GM19239 (cell line): ENCODE measurements at places on chromosomes 7 and 10.
A peak's percentile ranks its signal among the peaks of the same experiment; 100 is the strongest.

- DNase-seq = no peak
These were observed 142.7 kb upstream of the FZD8 start for GRCh38 chr10:35784751-35785150.

GRCh38 chr7:41425926-41426325, 277.0 kb downstream of the INHBA start:
- no peak for DNase-seq

DNA sequence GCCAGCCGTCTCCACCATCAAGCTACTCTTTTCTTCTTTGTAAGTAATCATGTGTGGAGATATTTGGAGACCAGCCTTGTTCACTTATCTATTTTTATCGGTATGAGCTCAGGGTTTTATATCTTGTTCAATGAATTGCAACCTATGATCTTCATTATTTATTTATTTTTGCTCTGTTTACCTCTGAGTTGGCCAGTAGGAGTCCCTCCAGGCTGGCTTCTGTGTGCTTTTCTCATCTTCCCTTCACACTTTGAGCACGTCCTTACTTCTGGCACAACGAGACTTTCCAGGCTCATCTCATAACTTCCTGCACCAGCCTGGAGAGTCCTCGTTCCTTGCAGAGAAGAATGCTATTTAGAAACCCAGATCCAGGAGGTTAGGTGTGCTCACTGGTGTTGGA, 375.8 kb upstream of the PODXL start:
- no peak for DNase-seq

DNA sequence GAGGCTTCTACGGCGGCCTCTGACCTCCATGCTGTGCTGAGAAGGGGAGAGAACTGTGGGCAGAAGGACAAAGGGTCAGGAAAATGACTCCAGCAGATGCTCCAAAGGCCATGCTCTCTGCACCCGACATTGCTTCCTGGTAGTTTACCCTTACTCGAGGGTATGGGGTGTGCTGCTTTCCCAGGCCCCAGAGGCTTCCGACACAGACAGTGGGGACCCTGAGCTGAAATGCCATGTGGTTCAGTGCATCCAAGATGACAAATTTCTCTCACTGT, 130.9 kb downstream of the PTPN20 start:
- DNase-seq = no peak

GRCh38 chr7:50166997-50167965, 74.2 kb upstream of the ZPBP start:
- DNase-seq = no peak

DNA sequence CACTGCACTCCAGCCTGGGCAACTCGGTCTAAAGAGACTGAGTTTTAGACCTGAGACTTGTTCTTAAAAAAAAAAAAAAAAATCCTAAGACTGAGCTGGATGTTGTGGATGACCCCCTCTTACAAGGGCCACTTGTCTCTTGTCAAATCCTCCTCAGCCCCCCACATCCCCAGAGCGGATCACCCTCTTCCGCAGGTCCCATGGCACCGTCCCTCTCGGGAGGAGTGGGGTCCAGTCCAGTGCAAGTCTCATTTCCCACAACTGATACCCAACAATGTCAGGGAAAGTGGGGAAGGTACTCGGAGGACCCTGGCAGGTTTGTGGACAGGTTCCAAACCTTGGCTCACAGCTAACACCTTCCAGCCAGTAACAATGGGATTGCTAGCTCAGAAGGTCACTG, 100.3 kb downstream of the ELFN1 start:
- no peak for DNase-seq

- DNase-seq = no peak
These were observed 35.7 kb upstream of the EBLN1 start for GRCh38 chr10:22253580-22253882.

DNA sequence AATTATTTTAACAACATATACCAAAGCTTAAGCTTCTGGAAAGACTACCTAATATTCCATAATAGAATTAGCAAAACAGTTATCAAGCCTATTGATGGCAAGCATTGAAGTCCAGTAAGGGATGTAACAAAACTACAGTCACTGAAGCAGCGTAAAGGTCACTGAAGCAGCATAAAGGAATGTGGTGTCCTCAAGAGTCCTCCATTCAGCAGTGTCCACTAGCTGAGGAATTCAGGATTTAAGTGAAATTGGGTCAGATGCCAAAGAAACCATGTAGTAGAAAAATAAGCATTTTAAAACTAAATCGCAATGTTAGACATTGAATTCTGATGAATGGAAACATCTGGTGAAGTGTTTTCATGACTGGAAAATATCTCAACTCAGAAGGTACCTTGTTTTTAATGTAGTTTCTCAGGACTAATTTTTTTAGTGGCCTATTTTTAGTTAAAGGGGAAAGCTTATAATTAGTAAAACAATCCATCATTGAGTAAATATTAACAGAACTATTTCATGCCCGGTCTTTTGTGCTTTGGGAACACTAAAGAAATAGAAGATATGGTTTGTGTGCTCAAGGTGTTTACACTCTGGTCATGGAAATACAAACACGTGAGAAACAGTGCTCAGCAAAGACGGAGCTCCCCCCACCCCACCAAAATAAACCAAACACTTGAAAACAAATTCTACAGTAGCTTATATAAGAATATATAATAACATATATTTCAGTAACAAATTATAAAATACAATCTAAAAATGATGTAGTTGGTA, 121.4 kb downstream of the CDK14 start:
- no peak for DNase-seq

DNA sequence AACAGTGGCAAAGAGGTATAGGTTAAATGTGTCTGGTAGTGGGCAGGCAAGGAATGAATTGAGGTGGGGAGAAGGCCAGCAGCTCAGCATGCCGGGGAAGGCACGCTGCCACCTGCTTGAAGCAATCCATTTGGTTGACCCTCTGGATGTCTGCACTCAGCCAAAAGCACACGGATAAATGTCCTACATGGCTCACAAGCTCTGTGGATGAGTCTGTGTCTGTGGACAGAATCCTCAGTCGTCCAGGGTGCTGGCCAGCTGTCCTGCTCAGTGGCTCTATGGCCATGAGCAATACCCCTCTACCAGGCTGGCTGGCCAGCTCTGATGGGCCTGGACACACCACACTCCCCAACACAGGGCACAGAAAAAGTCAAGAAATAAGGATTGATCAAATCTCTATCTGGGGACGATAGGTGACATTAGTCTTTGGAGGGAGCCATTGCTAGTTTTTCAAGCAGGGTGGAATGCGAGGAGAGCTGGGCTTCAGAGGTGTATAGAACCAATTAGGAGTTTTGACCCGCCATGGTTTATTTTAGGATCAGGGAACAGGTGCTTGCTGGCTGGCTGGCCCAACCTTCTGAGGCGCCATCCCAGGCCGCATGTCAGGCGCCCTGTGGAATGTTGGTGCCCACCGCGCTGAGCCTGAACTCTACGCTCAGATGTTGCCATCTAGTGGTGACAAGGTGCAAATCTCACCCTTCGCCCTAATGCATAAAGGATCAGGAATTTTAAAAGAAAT, 493.4 kb downstream of the TNS3 start:
- DNase-seq = peak; percentile 15

GRCh38 chr7:107917763-107918651, 27.0 kb downstream of the DLD start:
- no peak for DNase-seq

DNA sequence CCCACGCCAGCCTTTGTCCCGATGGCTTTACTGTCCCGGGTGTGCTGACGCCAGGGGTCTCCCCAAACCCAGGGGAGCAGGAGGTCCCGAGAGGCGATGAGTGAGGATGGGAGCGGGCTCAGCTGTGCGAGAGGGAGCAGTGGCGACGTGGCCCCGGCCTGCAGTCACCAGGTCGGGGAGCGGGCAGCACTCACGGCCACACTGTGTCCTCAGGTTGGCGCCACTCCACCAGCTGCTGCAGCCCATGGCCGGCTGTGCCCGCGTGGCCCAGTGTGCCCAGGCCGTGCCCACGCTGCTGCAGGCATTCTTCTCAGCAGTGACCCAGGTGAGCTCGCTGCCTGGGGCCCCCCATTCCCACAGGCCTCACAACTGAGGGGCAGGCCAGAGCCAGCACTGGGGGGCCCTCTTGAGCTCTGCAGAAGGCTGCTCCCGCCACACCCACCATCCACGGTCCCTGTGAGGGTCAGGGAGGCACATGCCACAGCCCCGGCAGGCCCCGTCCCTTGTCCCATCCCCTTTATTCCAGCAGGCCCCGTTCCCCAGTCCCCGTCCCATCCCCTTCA, 13.3 kb downstream of the AP5Z1 start:
- no peak for DNase-seq

- DNase-seq = no peak
These were observed 19.5 kb upstream of the FOXL3 start for GRCh38 chr7:270351-270983.

GRCh38 chr10:112826018-112826697, 123.9 kb upstream of the TCF7L2 start:
- DNase-seq = no peak

DNA sequence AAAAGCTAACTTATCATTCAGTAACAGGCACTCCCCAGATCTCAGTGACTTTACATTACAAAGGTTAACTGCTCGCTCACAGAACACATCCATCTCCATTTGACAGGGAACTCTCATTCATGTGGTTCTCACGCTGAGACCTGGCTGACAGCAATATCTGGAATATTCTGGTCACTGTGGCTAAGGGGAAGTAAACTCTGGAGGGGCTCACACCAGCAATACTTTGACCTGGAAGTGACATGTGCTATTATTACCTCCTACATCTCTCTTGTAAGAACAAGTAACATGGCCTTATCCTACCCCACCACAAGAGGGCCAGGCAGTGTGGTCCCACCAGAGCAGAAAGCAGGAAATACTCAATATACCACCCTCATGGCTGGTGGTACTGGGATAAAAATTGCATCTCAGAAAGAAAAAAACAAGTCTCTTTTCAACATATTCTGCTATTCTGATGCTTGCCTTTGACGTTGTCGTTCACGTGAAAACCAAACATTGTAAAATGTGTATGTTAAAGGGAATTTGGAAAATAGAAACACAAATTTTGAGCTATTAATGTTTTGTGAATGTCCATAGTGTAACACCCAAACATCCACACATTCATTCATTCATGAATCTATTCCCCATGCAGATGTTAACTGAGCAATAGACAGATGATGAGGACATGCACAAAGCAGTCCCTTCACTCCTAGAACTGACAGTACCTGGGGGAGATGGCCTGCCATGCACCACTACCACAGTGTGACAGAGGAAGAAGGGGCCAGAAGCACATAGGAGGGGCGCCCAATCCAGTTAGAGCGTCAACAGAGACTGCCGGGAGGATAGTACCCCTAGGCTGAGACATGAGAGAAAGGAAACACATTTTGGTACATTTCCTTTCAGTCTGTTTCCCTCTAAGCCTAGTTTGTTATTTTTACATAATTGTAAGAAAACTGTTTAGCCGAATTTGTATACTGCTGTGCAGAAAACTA, 166.0 kb upstream of the SP4 start:
- DNase-seq = peak; percentile 8

GRCh38 chr7:15783987-15784693, 97.7 kb upstream of the MEOX2 start:
- DNase-seq = no peak

DNA sequence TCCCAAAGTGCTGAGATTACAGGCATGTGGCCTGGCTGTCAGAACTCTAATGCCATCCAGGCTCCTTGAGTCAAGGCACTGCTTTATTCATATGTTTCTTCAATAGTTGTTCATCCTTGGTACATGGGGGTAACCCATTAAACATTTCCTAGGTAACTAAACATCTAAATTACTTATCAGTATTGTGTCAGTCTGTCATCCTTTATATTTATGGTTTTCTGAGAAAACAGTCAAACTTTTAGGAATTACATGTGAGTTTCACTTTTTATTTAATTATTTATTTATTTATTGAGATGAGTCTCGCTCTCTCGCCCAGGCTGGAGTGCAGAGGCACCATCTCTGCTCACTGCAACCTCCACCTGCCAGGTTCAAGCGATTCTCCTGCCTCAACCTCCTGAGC, 45.5 kb upstream of the LAMB1 start:
- DNase-seq = no peak

DNA sequence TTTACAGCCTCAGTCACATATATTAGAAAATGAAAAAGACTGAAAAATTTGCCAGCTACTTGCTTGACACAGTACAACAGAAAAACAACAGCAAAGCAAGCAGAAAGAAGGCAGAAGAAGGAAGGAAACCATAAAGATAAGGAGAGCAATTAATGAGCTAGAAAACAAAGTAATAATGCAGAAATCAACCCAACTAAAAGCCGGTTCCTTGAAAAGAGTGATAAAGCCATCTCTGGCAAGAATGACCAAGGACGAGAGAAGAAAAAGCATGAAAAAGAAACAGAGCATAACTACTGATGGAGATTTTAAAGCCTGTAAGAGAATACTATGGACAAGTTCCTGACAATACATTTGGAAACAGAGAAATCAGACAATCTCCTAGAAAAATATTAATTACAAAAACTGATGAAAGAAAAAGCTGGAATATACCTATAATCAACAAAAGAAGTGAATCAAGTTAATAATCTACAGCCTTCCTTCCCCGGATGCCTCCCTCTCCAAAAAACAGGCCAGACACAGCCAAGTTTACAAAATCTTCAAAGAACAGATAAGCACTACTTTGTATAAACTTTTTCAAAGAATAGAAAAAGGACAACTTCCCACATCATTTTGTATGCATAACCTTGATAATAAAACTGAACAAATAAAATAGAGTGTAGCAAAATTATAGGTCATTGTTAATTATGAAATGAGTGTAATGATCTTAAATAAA, 204.0 kb downstream of the BAMBI start:
- no peak for DNase-seq

DNA sequence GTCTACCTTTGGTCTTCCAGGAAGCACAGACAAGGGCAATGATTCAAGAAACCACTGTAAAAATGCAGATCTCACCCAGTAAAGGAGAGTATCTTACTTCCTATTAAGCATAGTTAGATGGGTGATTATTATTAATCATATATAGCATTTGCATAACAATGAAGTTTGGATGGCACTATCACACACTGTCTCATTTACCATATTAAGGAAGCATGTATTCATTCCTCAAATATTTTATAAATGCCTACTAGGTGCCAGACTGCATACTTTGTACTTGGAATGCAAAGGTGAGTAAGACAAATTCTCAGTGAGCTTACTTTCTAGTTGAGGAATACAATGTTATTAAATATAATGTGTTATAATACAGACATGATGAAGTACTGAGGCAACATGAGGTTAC, 53.9 kb upstream of the SKAP2 start:
- no peak for DNase-seq

DNA sequence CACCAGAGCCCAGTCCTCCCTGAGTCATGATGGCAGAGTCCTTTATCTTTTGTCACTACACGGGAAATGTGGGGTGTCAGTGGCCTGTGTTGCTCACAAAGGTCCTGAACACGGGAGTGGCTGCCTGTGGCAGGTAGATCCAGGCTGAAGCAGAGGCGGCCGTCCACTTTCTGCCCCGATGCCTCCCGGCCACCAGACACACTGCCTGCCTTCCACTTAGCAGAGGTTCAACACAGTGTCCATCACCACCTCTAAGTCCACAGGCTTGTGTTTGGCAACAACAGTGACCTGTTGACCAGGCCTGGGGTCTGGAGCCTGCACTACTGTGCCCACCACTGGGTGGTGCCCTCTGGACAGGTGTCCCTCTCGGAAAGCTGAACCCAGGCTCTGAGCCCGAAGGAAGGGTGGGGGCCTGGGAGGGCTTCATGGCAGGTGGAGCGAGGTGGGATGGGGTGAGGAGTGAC, 49.9 kb upstream of the CAMK2B start:
- DNase-seq = no peak
